Activated CD8-positive, alpha-beta memory T cell treated with anti-CD3 and anti-CD28 coated beads for 4 hours (primary cell): ENCODE measurements at places on chromosomes 4 and X.

GRCh38 chr4:57265831-57266582 lies 155.8 kb upstream of the IGFBP7 start:
- no peak for DNase-seq

GRCh38 chrX:113868711-113869110 lies 715.2 kb upstream of the HTR2C start:
- DNase-seq: no peak

GRCh38 chrX:8037593-8038348 lies 110.6 kb upstream of the PNPLA4 start:
- no peak for DNase-seq

DNA sequence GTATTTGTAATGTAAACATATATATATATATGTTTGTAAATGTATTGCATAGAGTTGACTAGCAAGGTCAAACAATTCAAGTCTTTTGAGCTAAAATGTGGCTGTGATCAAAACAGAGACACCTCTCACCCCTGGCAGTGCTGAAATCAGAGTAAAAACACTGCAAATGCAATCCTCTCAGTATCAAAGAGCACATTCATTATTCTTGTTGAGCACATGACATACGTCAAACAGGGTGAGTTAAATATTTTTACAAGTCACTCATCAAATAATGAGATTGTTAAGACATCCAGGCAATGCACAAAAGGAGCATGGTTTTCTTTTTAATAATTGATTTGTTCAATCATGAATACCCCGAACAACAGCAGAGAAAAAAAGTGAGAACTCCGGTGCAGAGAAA lies 114.1 kb upstream of the KCNIP4 start:
- no peak for DNase-seq

DNA sequence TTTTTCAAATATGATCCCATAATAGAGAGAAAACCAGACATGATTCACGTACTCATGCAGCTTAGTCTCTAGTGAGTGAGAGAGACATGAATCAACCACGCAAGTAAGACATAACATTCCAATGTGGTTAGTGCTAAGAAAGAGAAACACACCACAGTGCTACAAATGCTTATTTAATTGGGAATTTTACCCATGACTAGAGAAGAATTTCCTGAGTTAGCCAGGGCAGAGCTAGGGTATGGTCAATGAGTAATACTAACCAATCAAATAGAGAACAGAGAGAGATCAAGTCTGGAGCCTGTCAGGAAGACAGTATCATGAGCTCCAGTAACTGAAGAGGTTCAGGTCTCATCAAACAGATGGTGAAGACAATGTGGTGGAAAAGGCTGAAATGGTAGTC lies 495.2 kb downstream of the PDGFC start:
- no peak for DNase-seq

DNA sequence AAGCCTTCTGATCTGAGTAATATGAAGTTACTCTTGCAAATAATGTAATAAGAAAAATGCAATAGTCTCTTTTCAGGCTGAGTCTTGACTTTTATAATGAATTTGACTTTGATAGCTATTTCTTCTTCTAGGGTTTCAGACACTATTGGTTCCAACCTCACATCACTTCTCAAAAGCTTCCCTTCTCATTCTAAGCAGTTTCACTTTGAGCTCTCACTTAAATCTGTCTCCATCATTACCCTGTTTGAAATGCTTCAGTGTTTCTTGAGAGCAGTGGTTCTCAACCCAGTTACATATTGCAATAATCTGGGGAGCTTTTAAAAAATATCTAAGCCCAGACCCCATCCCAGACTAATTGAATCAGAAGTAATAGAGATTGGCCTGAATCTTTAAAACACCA lies 40.5 kb upstream of the BMP2K start:
- DNase-seq: no peak

DNA sequence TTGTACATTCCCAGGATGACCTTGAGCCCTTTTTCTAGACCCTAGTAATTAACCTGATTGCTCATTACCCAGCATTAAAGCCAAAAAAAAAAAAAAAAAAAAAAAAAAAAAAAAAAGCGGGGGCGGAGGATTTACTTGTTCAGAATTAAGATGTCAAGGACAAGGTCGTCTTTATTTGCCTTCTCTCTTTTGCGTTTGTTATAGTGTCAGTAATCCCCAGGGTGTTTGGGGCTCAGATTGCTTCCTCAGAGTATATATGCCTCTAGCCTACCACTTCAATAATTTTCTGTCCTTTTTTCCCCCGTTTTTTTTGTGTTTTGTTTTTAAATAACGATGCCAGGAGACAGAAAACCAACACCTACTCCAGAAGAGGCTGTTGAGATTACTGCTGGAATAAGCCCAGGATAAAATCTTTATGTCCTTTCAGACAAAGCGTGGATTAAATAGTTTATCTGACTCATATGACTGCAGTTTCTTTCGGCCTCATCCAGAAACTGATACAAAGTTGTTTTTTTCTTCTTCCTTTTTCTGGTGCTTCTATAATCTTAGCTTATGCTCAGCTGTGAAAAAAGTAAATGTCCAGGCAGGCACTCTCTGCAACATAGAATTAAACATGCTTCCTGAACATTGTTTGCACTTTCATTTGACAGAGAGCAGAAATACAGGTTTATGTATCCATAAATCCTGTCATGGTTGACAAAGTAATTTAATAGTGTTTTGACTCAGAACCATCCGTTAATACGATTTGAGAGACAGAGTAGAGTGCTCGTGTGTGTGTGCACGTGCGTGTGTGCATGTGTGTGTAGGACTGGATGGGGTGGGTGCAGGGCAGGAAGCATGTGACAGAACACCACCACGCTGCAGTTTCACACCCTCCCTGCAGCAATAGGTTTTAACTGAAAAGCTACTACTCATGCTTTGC lies 138.6 kb downstream of the AFF1 start:
- peak; percentile 19 for DNase-seq

GRCh38 chr4:23268072-23268771 lies 575.5 kb downstream of the GBA3 start:
- DNase-seq: no peak

DNA sequence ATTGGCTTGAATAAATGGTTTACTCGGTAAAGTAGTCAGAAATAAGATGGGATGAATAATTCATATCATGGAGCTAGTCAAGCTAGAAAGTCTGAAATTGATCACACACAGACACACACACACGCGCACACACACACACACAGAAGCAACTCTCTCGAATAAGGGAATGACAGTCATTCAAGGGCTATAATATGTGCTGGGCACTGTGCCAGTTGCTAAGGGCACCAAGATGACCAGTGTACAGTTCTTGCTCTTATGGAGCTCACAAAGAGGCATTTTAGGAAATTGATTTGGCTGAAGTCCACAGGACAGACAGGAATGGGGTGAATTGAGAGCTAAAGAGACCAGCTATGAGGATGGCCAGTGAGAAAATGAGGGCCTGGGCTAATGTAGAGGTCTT lies 34.2 kb upstream of the SH3D19 start:
- DNase-seq: no peak

GRCh38 chr4:173937631-173938270 lies 345.7 kb downstream of the FBXO8 start:
- DNase-seq: no peak

- no peak for DNase-seq
Measured at GRCh38 chr4:749698-750666, 44.4 kb downstream of the PCGF3 start.

- DNase-seq: no peak
Measured at GRCh38 chr4:144342949-144343760, 202.6 kb upstream of the GYPA start.

- DNase-seq: no peak
Measured at GRCh38 chr4:14465057-14465456, 537.2 kb upstream of the CPEB2 start.

DNA sequence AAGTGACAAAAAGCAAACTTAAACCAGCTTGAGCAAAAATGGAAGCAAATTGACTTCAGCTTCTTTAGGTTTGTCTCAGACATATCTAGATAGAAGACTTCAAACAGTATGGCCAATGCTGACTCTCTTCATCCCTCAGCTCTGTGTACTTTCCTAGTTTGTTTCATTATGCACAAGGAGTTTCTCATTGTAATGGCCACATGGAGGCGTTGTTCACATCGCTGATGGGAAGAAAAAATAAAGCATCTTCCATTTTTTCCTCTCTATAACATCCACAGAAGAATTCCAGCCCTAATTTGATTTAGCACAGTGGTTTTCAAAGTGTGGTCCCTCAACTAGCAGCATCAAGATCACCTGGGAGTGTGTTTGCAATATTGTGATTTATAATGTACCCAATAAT lies 397.5 kb upstream of the PRKX start:
- no peak for DNase-seq

DNA sequence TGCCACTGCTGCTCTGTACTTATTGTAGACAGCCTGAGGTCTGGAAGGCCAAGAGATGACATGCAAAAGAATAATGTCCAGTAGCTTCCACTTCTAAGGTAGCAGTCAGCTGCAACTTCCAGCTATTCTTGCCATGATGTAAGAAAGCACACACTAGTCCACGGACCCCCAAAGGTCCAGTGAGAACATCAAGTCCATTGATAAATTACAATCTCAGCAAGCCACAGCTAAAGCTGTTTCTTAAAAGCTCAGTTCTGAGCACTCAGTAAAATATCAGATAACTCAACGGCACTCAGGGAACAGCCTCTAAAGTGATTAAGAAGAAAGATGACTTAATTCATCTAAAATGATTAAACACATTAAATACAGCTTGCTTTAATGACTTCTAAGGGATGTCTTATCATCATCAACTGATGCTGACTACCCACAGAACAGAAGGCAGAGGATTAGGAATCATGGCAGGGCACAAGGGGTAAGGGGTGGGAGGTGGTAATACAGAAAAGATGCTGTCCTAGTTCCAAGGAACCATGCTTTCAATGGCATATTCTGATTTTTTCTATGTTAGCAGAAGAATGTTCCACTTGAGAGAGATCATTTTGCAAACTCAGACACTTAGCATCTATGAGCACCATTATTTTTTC lies 99.1 kb upstream of the CBR4 start:
- DNase-seq: no peak

- no peak for DNase-seq
Measured at GRCh38 chr4:73836373-73837279, at the start of gene CXCL6. Gene CXCL6, plus strand, starts transcription at chr4:73836678. Its CDS starts 73 bp downstream, at chr4:73836751.

GRCh38 chrX:120262859-120263708 lies 12.5 kb downstream of the ZBTB33 start:
- no peak for DNase-seq

DNA sequence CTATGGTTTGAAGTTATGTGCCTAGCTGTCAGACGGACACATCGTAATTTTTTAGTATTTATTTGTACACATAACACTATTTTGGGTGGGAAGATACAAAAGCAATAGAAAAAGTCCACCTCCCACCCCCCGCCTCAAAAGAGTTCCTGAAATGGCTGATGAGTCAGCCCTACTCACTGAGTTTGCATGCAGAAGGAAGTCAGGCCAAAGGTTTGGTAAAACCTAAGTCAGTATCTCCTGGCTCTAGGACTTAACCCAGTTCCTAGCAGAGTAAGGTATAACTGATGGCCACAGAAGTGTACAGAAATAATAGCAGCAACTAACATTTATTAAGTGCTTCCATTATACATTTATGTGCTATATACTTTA lies 2.9 kb upstream of the KLHL2 start:
- no peak for DNase-seq

- DNase-seq: no peak
Measured at GRCh38 chrX:45628041-45628440, 427.4 kb upstream of the DIPK2B start.

DNA sequence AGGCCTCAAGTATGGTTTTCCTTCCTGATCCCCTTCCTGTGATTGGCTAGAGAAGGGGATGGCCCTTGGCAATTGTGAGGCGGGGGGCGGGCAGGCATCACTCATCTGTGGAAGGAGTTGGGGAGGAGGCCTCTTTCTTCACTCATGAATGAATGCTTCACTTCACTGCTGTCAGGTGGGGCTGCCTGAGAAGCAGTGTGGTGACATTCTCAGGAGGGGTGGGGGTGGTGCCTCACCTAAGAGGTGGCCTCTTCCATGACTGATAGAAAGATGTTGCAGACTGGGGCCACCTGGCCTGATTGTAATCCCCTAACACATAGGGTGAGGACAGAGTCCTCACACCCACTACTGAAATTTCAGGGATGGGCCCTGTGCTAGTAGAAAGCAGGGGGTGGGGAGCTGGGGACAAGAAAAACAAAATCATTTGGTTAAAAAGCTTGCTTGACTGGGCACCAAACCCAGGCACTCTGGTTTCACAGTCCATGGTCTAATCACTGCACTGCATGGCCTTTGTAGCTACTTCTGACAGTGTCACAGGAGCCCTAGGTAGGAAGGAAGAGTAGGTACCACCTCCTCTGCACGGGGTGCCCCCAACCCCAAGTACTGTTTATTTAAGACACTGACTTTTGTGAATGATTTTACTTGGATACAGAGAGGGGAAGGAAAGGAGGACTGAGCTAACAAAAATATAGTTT lies 5.6 kb upstream of the HOPX start:
- no peak for DNase-seq

- DNase-seq: no peak
Measured at GRCh38 chrX:78950009-78950835, 5.0 kb downstream of the P2RY10 start.

GRCh38 chr4:166301266-166301665 lies 428.2 kb downstream of the TLL1 start:
- no peak for DNase-seq

DNA sequence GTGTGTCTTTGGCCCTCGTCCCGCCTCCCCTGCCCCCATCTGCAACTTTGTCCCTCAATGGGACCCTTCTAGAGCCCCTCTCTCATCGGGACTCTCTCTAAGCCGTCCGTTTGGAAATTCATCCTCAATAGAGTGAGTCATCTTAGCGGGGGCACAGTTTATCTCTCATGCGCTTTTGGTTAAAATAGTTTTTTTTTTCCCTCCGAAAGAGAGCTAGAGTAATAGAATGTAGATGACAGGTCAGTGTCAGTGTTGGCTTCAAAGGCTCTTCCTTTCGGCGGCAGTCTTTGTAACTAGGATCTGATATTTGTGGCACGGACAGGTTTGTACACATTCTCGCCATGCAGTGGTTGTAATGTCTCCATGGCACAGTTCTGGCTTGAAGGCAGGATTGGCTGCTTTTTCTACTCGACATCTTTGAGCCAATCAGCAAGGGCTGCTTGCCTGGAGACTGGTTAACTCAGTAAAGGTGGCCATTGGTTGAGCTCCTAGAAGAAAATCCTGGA lies 989 bp downstream of the N4BP2 start:
- DNase-seq: peak; percentile 24

GRCh38 chr4:85514117-85514516 lies 39.2 kb downstream of the ARHGAP24 start:
- no peak for DNase-seq
